ENCODE measurements at places on chromosomes 7 and 10. TPM values are rescaled to one million over a fixed set of nuclear protein-coding genes. Genes with fewer than 3 reads are reported as not detected.
A peak's percentile ranks its signal among the peaks of the same experiment; 100 is the strongest.

The PIP gene
- total RNA-seq: not detected

DNA sequence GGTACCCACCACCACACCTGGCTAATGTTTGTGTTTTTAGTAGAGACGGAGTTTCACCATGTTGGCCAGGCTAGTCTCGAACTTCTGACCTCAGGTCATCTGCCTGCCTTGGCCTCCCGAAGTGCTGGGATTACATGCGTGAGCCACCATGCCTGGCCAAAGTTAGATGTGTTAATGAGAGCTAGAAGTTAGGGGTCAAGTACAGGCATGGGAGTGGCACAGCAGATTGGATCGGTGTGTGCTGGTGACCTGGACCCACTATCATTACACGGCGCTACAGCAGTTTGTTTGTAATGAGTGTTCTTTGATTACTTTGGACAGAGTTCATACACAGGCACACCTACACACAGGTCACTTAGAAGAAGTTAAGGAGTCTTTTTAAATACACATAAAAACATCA lies 36.7 kb downstream of the DNAJB6 start:
- no peak for DNase-seq

GRCh38 chr10:129057856-129058663 lies 409.0 kb upstream of the MGMT start:
- DNase-seq: no peak

DNA sequence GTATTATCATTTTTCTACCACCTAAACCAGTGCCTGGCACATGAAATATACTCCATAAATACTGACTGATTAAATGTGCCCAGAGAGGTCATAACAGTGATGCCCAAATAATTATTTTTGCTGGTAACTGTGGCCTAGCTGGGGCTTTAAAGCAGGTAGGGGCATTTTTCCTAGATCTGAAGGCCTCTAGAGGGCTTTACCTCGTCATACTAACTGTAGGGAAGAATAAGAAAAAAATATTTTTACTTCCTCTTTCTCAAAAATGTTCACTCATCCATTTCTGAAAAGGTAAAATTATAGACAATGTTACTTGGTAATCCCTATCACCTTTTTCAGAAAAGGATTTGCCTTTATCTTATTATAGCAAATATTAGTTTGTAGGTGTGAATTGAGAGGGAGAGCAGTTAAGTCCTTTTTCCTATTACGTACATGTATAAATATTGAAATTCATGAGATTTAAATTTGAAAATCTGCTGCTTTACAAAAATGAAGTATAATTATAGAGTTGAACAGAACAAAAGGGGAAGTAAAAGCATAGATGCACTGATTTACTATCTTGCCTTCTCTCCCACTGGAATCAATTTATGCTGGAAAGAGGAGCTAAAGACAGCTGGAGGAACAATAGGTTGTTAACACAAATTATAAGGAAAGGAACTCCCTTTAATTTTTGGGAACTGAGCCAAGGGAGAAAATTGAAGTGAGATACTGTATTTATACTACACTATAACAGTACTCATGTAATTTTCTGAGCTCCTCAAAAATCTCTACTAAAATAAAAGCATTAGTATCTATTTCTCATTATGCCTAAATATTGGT lies 71.5 kb upstream of the NOBOX start:
- DNase-seq: no peak

- DNase-seq: no peak
Measured at GRCh38 chr7:24733414-24734060, 23.7 kb downstream of the GSDME start.

DNA sequence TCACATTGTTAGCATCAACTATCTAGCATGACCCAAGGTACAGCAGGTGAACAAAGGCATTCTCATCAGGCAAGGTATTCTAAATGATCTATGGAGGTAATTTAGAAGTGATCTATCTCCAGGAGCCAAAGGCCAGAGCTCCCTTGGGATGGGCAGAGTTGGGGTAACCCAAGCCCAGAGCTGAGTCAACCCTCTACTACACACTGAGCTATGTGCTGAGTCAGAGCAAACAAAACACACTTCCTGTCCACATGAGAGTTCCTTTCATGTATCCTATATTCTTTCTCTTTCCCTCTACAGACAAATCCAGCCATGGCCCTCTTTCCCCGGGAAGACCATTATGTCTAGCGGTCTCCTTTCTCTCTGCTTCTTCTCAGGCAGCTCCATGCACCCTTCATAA lies 68.2 kb upstream of the AGK start:
- DNase-seq: peak; percentile 19

- peak; percentile 19 for DNase-seq
Measured at GRCh38 chr7:139827042-139827441, 2.0 kb upstream of the TBXAS1 start.

DNA sequence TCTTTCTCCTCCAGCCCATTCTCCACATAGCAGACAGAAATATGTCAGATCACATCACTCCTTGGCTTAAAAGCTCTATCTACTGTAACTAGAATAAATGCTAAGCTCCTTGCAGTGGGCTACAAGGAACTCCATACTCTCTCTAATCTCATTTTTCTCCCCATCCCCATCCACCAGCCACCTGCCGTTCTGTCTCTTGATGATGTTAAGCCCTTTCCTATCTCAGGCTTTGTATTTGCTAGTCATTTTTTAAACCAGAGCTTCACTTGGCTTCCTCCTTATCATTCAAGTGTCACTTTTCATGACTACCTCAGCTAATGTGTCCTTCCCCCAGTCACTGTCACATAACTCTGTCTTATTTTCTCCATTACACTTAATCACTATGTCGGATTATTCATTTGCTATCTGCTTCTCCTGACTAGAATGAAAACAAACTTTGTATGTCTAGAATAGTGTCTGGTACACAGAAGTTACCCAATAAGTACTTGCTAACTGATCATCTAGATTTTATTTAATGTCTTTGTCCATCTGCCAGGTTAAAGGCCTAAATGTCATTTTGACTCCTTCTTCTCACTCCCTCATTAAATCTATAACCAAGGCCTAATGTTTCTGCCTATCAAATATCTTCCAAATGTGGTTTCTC lies 87.2 kb upstream of the RPA3 start:
- no peak for DNase-seq

Measured in PC-3 (cell line).